D341Med (cell line): ENCODE measurements at places on chromosomes 5 and 9.

DNA sequence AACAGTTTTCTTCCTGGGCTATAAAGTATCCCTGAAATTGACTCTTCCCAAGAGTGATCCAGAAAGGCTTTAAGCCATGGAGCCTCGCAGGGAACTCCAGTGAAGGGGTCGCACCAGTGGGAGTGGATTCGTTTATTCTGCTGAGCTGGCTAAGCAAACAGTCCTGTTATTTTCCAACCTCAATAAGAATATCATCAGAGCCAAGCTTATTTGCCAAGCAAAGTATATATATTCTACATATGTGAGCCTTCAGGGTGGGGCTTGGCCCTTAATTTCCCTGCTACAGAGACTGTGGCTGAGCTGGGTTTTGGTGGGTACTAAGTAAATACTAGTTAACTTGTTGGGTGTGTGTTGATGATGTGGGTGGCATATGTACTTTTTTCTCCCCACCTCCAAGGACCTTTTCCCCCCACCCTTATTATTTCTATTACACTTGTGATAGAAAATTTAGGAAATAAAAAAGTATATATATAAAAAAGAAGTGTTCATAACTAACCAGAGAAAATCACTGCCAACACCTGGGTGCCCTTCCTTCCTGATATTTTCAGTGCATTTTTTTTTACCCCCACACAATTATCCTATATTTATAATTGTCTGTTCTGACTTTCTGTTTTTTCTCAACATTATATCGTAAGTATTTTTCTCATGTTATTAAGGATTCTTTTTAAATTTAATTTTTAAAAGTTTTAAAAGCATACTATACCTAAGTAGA, 5.3 kb downstream of the GSN start:
- no peak for DNase-seq

DNA sequence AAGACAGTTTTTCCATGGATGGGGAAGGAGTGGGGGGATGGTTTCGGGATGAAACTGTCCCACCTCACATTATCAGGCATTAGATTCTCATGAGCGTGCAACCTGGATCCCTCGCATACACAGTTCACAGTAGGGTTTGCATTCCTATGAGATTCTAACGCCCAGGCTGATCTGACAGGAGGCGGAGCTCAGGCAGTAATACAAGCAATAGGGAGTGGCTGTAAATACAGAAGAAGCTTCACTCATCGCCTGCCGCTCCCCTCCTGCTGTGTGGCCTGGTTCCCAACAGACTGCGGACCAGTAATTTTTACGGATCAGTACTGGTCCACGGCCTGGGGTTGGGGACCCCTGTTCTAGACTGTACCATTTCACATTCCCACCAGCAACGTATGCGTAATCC, 68.3 kb upstream of the OTULINL start:
- no peak for DNase-seq

GRCh38 chr5:141846031-141846430, 32.2 kb downstream of the PCDH1 start:
- DNase-seq: no peak

DNA sequence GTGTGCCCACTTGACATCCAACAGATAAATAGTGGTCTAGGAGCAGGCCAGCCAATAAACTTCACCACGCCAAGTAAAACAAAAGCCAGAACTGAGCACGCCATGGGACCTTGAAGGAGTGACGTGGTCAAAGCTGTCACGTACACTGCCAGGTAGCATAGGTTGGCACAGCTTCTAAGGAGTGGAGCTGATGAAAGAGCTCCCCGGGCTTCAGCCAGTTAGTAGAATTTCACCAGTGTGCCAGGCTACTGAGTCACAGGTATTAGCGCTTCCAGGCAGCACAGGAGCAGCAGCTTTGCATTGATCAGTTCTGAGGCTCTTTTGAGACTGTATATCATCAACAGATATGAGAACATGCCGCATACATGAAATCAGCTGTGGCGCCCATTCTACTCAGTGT, 19.4 kb downstream of the VLDLR start:
- DNase-seq: no peak

GRCh38 chr9:135229701-135230385, 142.4 kb downstream of the OLFM1 start:
- no peak for DNase-seq

- DNase-seq: no peak
Observed at GRCh38 chr5:55509796-55510522, 24.8 kb downstream of the PLPP1 start.

DNA sequence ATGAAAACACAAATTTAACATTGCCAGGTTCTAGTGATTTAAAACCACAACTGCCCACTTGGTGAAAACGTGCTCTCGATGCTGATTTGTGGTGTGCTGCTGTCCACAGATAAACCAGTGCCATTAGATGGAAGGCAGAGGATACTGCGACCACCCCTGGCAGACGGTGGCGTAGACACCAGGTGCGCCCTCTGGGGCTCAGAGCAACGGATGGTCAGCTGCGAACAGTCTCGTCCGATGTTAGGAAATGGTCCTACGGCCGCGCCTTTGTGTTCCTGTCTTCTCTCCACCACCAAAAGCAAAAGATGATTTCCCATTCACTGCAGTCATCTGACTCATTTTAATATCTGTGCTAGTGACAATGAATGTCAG, 43.2 kb downstream of the UBE2QL1 start:
- DNase-seq: no peak

- no peak for DNase-seq
Observed at GRCh38 chr5:91079037-91079436, 304.1 kb downstream of the ARRDC3 start.

- no peak for DNase-seq
Observed at GRCh38 chr9:130088051-130088450, 34.3 kb downstream of the GPR107 start.

DNA sequence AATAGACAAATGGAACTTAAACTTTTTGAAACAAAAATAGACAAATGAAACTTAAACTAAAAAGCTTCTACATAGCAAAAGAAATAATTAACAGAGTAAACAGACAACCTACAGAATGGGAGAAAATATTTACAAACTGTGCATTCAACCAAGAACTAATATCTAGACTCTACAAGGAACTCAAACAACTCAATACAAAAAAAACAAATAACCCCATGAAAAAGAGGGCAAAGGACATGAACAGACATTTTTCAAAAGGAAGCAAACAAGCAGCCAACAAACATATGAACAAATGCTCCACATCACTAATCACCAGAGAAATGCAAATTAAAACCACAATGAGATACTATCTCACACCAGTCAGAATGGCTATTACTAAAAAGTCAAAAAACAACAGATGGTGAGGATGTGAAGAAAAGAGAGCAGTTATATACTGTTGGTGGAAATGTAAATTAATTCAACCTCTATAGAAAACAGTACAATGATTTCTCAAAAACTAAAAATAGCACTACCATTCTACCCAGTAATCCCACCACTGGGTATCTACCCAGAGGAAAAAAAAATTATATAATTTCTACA, 170.8 kb upstream of the RGMB start:
- no peak for DNase-seq
